ENCODE measurements at places on chromosomes 5 and 9.

DNA sequence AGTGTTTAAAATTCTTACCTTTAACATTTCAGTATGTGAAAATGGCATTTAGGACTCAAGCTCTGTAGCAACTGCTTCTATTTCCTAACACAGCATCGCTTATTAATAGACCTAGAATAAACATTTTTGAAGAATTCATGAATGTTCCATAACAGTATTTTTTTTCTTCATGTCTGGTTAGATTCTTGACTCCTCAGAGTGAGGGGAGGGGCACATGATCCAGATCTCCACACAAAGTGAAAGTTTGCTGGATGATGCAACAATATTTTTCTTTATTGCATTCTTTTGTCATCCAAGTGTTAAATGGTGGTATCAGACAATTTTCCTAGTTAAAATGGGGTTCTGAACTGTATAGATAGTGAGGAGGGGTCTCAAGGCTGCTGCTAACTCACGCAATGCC is 130.8 kb upstream of the MAN2A1 start:
- DNase-seq: no peak

GRCh38 chr5:174750711-174751110 is 26.3 kb downstream of the MSX2 start:
- no peak for DNase-seq

GRCh38 chr5:56003679-56004078 is 8.9 kb upstream of the IL6ST start:
- DNase-seq: no peak

DNA sequence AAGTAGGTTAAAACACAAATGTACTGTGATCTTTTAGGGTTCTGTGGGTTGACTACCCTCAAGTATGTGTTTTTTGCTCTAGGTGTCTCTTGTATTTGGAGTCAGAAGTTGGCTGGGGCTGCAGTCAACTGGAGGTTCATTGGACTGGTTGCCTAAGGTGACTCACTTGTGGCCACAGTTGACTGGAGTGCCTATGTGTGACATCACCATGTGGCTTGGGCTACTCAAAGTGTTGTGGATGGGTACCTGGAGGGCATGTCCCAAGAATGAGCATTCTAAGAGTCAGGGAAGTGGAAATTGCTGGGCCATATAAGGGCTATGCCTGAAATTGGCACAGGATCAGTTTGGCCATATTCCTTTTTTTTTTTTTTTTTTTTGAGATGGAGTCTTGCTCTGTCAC is 27.4 kb downstream of the SNX30 start:
- no peak for DNase-seq

GRCh38 chr5:37054391-37054790 is 177.8 kb downstream of the NIPBL start:
- DNase-seq: no peak

GRCh38 chr5:115531787-115532367 is 12.7 kb downstream of the FEM1C start:
- DNase-seq: no peak

DNA sequence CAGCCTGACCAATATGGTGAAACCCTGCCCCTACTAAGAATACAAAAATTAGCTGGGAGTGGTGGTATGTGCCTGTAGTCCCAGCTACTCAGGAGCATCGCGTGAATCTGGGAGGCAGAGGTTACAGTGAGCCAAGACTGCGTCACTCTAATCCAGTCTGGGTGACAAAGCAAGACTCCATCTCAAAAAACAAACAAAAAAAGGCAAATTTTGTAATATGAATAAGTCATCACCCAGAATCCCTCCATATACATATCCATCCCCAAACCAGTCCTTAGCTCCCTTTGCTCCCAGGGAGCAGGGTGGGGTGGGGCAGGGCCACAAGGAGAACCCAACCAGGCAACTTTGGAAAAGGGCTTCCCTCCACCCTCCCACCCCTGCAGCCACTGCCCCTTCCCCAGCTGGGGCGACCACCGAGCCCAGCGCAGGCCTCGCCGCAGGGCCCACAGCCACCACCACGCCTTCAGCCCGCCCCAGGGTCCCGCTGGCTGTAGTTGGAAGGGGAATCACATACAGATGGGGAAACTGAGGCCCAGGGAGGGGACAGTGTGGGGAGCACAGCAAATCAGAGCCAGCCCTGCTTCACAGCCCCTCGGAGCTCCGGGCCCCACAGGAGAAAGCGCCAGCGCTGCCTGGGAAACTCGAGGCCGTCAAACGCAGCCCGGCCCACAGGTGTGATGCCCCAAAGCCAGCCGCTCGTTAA is 7.8 kb downstream of the NOTCH1 start:
- no peak for DNase-seq

DNA sequence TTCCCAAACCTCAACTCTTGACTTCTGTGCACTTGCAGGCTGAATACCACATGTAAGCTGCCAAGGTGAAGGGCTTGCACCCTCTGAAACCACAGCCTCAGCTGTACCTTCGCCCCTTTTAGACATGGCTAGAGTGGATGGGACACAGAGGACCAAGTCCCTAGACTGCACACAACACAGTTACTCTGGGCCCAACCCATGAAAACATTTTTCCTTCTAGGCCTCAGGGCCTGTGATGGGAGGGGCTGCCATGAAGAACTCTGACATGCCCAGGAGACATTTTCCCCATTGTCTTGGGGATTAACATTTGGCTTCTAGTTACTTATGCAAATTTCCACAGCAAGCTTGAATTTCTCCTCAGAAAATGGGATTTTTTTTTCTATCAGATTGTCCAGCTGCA is 331.0 kb upstream of the RGMB start:
- DNase-seq: no peak

- no peak for DNase-seq
Measured at GRCh38 chr5:154202379-154203260, 12.1 kb downstream of the GALNT10 start.

GRCh38 chr5:140293091-140293848 is 9.6 kb downstream of the PFDN1 start:
- no peak for DNase-seq

DNA sequence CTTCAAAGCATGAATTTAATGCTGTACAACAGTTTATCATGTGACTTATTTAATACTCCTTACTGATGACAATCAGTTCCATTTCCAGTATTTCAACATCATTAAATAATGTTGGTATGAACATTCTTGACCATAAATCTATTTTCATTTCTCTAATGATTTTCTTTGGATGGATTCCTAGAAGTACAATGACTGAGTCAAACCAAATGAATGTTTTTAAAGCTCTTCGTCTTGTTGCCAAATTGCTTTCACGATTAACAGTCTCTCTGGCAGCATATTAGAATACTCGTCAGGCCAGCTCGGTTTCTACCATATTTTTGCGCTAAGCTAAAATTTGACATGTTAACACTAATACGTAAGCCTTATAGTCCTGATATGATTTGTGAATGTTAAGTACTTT is 197.0 kb downstream of the TRPM3 start:
- no peak for DNase-seq

DNA sequence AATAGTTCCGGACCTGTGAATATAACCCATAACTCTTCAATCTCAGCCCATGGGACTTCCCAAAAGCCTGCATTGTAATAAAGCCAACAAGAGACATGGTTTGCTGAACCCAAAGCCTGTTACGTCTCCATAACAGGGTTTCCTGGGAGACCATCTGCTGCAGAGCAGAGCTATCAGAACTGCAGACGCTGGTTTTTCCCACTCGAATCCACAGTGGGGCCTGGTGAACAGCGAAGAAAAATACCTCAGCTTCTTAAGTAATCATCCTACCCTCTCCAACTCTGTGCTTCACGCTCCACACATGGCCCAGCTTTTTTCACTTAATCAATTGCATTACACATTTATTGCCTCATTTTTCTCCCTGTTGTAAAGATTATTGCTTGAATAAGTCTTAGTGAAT is 409.5 kb upstream of the GRIA1 start:
- no peak for DNase-seq

DNA sequence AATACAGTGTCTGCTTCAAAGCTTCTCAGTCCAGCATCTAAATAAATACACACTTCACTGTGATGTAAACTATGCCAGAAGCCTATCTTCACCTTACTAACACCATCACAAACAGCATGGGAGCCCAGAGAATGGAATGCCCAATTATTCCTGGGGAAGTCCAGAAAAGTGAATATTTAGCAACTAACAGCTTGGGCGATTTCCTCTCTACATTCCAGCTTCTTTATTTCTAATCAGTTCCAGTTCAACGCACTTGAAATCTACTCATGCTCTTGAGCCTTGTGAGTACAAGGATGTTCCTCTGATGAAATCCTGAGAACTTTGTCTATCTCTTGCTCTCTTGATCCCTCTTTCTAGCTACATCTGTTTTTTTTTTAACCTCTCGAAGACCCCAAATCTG is 100.4 kb upstream of the C9orf72 start:
- DNase-seq: no peak

- no peak for DNase-seq
Measured at GRCh38 chr9:38117651-38118050, 48.6 kb upstream of the SHB start.

DNA sequence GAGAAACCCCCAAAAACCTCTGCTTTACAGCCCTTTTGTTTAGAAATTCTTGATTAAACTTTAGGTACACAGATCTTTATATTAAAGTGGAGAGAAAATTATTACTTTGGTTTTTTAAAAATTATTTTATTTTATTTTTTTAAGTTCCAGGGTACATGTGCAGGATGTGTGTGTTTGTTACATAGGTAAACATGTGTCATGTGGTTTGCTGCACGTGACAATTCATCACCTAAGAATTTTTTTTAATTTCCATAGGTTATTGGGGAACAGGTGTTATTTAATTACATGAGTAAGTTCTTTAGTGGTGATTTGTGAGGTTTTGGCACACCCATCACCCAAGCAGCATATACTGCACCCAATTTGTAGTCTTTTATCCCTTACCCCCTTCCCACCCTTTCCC is 581.7 kb downstream of the CSNK1G3 start:
- no peak for DNase-seq

DNA sequence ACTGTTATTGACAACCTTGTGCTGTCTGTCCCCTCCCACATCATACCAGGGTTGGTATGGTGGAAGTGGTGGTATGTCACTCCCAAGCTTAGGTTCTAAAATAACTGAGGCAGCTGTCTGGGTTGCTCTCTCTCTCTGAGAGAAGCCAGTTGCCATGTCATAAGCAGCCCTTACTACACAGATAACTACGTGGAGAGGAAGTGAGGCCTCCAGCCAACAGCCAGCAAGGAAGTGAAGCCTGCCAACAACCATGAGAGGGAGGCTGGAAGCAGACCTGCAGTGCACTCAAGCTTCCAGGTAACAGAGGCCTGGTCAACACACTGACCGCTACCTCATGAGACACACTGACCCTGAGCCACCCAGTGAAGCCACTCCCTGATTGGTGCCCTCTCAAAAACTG is 18.6 kb downstream of the CTNNAL1 start:
- DNase-seq: no peak

GRCh38 chr9:119370816-119371215 is 1.6 kb upstream of the BRINP1 start:
- DNase-seq: no peak

DNA sequence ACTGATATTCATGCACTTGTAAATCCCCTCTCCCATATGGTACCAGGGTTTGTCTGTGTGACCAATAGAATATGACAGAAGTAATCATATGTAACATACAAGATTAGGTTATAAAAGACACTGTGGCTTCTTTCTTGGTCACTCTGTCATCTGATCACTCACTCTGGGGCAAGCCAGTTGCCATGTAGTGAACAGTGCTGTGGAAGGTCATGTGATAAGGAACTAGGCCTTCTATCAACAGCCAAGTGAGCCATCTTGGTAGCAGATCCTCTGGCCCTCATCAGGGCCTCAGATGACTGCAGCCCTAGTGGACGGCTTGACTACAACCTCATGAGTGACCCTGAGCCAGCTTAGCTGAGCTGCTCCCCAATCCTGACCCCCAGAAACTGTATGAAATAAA is 30.0 kb upstream of the MATR3 start:
- DNase-seq: no peak

All from urinary bladder (tissue), 4 donors.